ENCODE measurements at places on chromosomes 6 and 20.

- DNase-seq = no peak
Measured at GRCh38 chr6:34645627-34646026, 50.9 kb downstream of the ILRUN start.

DNA sequence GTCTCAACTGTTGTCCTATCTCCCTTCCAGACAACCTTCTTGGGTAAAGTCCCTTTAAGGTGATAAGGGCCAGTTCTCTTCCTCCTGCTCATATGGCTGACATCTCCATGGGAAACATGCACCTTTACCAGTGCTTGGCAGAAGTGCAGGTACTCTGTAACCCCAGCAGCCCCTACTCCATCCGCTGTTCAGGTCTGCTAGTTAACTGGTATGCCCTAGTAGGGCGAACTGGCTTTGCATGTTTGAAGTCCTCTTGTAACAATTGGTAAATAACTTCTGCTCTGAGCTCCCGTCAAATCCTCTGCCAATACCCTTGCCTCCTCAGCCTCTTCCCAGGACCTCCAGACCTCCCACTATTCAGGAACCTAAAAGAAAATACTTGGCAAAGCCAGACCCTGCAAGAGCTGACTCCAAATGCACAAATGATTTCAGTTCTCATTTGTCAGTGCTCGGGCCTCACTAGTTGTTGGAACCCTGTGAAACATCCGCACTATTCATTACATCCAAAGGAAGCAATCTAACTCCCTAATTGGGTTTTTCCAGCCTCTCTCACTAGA is 703.7 kb downstream of the MAFB start:
- DNase-seq = no peak

DNA sequence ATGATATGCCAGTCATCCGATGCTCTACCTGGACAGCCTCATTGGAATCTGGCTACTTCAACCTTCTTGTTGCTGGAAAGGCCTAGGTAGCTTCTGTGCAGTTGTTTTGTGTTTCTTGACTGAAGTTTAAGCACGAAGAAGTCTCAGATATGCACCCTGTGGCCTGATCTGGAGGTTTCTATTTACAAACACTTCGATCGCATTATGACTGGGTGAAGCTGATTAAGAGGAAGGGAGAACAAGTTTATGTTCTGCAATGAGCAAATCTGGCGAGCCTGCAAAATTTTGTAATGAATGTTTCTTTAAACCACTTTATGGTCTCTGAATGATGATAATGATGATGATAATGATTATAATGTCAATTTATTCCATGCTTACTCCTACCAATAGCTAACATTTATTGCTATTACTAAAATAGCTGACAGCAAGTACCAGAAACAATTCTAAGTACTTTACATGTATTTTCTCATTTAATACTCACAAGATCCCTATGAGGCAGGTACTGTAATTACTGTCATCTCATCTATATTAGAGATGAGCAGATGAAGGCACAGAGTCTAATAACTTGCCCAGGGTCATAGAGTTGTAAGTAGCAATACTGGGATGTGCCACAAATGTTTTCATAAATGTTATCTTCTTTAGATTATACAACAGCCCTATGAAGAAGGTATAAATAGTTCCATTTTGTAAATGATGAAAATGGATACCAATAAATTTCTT is 126.1 kb upstream of the UST start:
- no peak for DNase-seq

DNA sequence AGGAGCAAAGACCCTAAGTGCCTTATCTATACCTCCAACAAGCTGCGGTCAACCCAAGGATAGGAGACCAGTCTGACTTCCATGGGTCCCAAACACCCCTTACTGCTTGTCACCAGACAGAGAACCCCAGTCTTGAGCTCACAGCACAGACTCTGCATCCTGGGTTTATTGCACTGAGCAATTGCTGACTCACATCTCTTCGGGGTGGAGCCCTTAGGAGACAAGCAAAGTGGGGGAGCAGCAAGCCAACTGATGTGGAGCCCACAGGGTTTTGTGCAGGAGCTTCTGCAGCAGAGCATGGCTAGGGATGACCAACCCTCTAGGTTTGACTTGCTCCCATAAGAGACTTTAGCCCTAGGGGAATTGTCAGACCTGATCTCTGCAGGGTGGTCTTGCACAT is 38.6 kb upstream of the EYS start:
- DNase-seq = no peak

DNA sequence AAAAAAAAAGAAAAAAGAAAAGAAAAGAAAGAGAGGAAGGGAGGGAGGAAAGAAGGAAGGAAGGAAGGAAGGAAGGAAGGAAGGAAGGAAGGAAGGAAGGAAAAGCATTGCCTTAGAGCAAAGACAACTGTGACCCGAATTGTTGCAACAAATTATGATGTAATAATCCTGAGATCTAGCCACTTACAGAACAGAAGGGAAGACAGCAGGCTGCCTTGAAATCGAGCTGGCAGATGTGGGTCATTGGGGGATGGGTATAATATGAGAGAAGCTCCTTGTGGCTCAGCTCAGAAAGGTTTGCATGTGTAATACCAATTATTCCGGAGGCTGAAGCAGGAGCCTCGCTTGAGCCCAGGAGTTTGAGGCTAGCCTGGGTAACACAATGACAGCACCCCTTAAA is 208.1 kb upstream of the PROKR2 start:
- DNase-seq = no peak
